ENCODE measurements at places on chromosomes 5 and 9.

DNA sequence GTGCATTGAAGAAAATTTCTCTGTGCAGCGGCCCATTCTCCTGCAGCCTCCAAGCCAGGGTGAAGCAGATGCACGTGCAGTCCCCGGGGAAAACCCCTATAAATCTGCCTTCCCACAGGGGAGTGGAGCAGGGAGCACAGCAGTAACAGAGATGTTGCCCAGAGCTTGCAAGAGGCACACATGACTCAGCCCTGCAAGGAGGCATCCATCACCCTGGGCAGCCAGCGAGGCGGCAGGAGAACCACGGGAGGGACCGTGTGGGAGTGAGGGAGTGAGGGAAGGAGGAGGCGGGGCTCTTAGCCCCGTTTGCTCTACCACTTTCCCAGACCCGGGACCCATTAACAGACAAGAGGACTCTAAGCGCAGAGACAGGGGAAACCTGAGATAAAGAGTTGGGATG lies 96.2 kb upstream of the ARAP3 start:
- DNase-seq, result no peak

DNA sequence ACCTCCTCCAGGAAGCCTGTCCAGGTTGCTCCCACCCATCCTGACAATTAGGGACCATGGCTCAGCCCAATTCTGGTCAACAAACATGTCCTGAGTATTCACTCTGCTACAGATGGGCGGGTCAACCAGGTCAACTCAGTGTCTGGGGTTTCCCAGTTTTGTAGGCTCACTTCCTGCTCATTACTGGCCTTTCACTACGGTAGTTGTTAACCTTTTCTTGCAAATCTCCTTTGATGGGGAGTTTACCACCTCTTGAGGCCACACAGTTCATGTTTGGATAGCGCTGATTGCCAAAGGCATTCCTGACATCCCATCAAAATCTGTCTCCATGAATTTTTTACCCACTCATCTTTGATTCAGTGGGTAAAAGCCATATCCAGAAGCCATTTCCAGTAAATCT lies 13.8 kb downstream of the TMEM8B start:
- no peak for DNase-seq

- no peak for DNase-seq
These were observed 5.3 kb downstream of the PKD2L2 start for GRCh38 chr5:137894586-137894985.

GRCh38 chr9:133632806-133633680 lies 3.1 kb upstream of the DBH start:
- no peak for DNase-seq

DNA sequence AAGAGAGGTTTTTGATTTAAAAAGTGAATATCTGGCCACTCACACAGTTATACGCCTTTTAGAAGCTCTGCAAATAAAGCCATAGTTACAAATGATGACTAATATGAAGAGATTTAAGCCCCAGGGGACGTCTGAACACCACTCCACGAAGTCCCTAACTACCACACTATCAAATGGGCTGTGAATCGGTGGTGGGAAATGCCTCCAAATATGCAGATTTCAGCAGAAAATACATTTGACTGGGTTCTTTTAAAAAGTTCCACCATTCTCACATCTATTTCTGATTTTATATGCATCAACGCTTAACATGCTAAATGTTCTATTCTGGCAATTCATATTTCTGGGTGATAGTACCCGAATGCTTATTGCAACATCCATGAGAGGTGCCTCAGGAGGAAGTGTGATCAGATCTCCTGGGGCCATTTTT lies 22.5 kb downstream of the TICAM2 start:
- no peak for DNase-seq

- DNase-seq, result peak; percentile 64
These were observed 696 bp downstream of the ZFP62 start for GRCh38 chr5:180860273-180860886.

DNA sequence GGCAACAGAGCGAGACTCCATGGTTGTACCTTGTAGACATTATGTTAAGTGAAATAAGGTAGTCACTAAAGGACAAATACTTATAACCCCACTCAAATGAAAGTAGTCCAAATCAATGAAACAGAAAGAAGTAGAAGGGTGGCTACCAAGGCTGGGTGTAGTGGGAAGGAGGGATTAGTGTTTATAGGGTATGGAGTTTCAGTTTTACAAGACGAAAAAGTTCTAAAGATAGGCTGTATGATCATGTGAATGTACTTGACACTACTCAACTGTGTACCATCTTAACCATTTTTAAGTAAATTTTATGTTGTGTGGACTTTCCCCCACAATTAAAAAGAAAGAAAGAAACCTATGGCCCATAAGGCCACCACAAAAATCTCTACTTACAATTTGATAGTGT lies 32.2 kb downstream of the ALDH7A1 start:
- DNase-seq, result no peak

Measured in activated T-cell treated with anti-CD3 and anti-CD28 coated beads, Interleukin-2, amount 50 U/mL, for 72 hours (primary cell).